ENCODE measurements at places on chromosomes 1 and 21.

GRCh38 chr1:111213412-111213811 is 13.0 kb upstream of the DENND2D start:
- DNase-seq = no peak

- peak; percentile 91 for DNase-seq
These were observed 8.8 kb upstream of the AHCYL1 start for GRCh38 chr1:109975718-109976117.

DNA sequence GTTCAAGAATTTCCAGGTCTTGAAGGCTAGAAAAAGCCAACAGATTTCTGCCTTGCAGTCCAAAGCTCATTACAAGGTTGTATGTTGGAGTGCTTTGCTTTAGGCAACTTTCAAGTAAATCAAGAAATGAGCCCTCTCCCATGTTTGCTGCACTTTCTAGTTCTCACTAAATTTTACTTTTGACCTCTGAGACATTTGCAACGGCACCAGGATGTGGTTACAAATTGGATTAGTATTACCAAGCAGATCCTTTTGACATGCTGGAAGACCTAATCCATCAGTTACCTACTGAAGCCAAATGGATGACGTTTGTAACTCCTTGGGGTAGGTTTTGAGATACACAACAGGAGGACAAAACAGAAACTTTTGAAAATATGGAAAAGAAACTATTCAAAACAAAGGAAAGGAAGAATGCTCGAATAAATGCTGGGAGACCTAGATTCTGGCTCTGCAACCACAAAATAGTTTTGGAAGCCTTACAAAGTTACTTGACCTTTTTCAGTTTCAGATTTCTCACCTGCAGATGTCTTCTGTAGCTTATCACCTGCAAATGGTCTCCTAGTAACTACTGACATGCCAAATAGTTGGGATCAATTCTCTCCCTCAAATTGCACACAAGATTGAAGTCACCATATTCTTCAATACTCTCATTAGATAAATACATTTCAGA is 251.7 kb upstream of the ADGRL2 start:
- no peak for DNase-seq

- DNase-seq = no peak
These were observed 247.1 kb downstream of the NPHP4 start for GRCh38 chr1:5744911-5745799.

GRCh38 chr21:34980423-34981115 is 68.5 kb downstream of the RUNX1 start:
- no peak for DNase-seq

Data from fibroblast of pulmonary artery (primary cell).